ENCODE measurements at places on chromosomes 13 and 19. TPM values are rescaled to one million over a fixed set of nuclear protein-coding genes. Genes with fewer than 3 reads are reported as not detected.

YJEFN3 gene
- total RNA-seq, result 1.00 TPM

ILF3 gene
- 160 TPM for total RNA-seq

NRTN gene
- total RNA-seq, result 2.7 TPM

PNMA8B gene
- 0.08 TPM for total RNA-seq

CEACAM21 gene
- 2.0 TPM for total RNA-seq

DIRAS1 gene
- 1.00 TPM for total RNA-seq

NXNL1 gene
- total RNA-seq, result not detected

ETV2 gene
- 2.2 TPM for total RNA-seq

ZNF525 gene
- 6.6 TPM for total RNA-seq

IFNL1 gene
- total RNA-seq, result not detected

SUPT5H gene
- 46.6 TPM for total RNA-seq

MEIOSIN gene
- not detected for total RNA-seq

UPF3A gene
- 26.2 TPM for total RNA-seq

PTGIR gene
- total RNA-seq, result 0.12 TPM

ACP7 gene
- 0.32 TPM for total RNA-seq

GGN gene
- total RNA-seq, result not detected

NKPD1 gene
- 1.00 TPM for total RNA-seq

PGLYRP1 gene
- not detected for total RNA-seq

RNF17 gene
- not detected for total RNA-seq

REEP6 gene
- 8.5 TPM for total RNA-seq

CGB5 gene
- total RNA-seq, result not detected

TPTE2 gene
- total RNA-seq, result not detected

SLC8A2 gene
- total RNA-seq, result 0.12 TPM

PGLYRP2 gene
- total RNA-seq, result not detected

ZNF324B gene
- total RNA-seq, result 6.0 TPM

IGFL1 gene
- total RNA-seq, result 20.2 TPM

TMEM145 gene
- 0.20 TPM for total RNA-seq

CCL25 gene
- total RNA-seq, result not detected

ZSCAN5B gene
- total RNA-seq, result not detected

TINCR gene
- total RNA-seq, result 29.7 TPM

TRPC4 gene
- not detected for total RNA-seq

Measured in esophagus mucosa (tissue), 1 donor.